ENCODE measurements at places on chromosomes 2 and 18.

GRCh38 chr2:238864207-238865014, 16.5 kb downstream of the TWIST2 start:
- DNase-seq: peak; percentile 60

- no peak for DNase-seq
Observed at GRCh38 chr18:44584900-44585299, 95.8 kb upstream of the SETBP1 start.

DNA sequence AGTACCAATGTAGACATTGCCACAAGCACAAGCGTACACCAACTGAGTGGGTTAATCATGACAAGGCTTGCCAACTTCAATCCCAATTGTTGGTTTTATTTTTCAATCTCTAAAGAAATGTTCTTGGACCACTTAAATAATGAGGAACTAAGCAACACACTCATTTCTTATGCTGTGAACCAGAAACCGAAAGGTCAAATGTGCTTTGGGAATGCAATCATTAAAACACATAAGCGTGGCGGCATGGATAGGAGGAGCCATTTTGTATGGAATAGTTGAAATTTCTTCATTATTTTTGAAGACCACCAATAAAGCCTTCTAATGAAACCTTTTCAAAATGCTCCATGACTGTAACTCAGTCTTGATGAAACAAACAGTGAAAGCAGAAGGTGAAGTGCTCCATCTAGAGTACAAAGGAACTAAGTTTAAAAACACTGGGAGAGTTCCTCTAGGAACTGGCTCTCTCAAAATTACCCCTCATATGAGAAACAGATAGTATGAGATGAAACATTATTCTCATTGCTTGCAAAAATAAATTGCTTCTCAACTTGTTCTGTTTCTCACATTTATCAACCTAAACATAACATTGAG, 113.2 kb upstream of the CHST9 start:
- DNase-seq: no peak

GRCh38 chr2:4107179-4107578, 403.8 kb downstream of the DCDC2C start:
- no peak for DNase-seq
